Transverse colon (tissue), 4 donors: ENCODE measurements at places on chromosomes 1 and 21. TPM values are rescaled to one million over a fixed set of nuclear protein-coding genes. Genes with fewer than 3 reads are reported as not detected.

GRCh38 chr1:49971088-49971487 is 52.7 kb downstream of the AGBL4 start:
- DNase-seq: no peak

DNA sequence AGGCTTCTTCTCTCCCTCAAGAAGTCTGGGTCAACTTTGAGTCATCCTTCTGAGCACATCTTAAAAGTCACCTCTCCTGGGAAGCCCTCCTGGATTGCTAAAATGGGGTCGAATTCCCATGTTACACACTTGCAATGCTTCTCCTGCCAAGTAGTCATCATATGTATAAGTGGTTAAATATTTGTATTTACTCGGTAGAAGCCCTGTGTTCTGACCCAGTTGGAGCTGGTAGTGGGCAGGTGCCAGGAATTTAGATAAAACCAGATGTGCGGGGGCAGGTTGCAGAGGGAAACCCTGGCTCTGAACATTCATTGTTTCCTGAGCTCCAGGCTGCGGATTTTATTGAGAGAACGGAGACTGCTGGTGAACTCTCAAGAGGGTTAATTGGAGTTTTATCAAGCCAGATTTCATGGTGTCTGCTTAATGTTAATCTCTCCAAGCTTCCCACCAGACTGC is 52.8 kb upstream of the RPL11 start:
- no peak for DNase-seq

- DNase-seq: no peak
Observed at GRCh38 chr1:248243204-248243603, 12.0 kb downstream of the OR2M4 start.

ZYG11A gene
- not detected for total RNA-seq

KRTAP13-2 gene
- 2.7 TPM for total RNA-seq
